ENCODE measurements at places on chromosomes 1 and 21.

- no peak for DNase-seq
Measured at GRCh38 chr1:89436856-89437255, 73.0 kb downstream of the GBP6 start.

GRCh38 chr1:60969971-60970509, 112.3 kb upstream of the NFIA start:
- DNase-seq, result peak; percentile 44

DNA sequence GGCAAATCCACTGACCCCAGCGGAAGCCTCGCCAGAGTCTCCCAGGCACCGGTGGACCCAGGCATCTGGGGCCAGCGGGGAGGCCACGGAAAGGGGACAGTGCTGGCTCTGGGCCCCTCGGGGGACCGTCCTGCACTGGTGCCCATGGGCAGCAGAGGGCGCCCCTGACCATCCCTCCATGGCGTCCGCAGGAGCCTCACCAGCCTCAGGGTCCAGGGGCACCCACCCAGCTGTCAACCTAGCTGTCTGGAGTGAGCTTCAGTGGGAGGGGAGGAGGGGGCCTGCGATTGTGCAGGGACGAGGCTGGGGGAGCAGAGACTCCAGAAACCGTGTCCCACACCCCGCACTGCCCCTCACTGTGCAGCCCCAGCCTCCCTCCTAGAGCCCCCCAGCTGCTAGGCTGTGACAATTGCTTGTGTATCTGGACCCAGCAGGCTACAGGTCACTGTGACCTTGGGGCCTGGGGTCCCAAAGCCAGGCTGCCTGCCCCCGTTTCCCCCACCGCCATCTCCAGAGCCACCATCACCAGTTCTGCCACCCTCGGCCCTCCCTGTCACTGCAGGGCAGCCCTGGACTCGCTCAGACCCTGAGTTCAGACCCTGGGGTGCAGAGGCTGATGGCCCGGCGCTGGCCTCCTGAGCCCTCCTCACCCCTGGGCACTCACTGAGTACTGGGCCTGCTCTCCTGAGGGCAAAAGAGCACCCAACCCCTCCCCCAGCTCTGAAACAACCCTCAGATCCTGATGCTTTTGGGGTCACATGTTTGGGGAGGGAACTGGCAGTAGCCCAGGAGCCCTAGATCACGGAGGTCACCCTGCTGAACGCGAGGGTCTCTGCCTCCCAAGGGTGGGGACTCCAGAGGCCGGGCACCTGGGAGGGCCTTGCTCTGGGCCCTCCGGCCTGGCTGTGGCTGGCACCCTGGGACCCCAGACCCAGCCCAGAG, 10.6 kb upstream of the COL6A1 start:
- no peak for DNase-seq

- DNase-seq, result no peak
Measured at GRCh38 chr1:41414716-41415306, 53.6 kb downstream of the FOXO6 start.
